HT1080 (cell line): ENCODE measurements at places on chromosomes 5 and 9. TPM values are rescaled to one million over a fixed set of nuclear protein-coding genes. Genes with fewer than 3 reads are reported as not detected.

The CERT1 gene
- 6.2 and 8.3 TPM in 2 replicates for total RNA-seq

DNA sequence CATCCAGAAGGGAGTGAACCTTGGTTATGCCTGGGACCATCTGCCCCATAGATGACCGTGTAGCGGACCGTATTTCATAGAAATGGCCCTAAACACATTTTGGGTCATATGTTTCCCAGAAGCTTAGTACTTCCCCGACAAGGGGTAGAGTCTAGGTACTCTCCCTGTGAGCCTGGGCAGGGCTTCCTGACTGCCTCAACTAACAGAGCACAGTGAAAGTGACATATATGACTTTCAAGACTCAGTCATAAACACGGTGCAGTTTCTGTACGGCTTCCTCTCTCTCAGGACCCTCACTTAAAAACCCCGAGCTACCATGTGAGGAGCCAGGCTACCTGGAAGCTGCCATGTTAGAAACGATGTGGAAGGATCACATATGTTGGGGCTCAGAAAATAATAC is 20.9 kb downstream of the C9orf57 start:
- DNase-seq: no peak

DNA sequence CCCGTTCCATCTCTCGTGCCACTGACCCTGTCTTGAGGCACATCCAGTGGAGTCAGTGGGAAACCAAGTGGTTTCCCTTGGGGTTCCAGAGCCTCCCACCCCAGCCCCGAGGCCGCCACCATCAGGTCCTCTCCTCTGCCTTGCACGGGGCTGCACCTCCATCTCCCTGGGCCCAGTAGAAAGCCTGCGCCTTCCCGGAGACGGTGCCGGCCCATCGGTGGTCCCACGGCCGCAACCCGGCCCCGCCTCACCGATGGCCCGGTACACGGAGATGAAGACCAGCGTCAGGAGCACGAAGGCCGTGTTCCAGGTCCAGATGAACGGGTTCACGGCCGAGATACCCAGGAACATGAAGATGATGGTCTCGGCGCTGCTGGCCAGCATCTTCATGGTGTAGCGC is 40.0 kb downstream of the EXOC3 start:
- DNase-seq: no peak

The HK3 gene
- not detected in 2 replicates for total RNA-seq

- DNase-seq: peak; percentile 99
Observed at GRCh38 chr5:912280-913091, 19.8 kb downstream of the TRIP13 start.

DNA sequence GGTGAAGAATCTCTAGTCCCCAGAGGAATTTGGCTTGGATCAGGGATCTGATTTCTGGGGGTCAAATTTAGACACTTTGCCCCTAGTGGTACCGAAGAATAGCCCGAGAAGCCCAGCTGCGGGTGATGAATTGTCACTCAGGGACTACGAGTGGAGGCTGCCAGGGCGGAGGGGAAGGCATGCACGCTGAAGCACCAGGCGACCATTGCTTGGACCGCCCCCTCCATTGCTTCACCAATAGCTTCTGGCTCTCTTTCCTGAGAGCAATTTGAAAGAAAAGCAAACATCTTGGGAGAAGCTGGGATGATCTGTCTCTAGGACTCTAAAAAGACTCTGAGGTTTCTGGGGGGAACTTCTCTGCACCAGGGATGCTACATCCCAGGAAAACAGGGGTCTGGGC is 137.6 kb downstream of the CRB2 start:
- no peak for DNase-seq

The IFNA2 gene
- total RNA-seq: not detected in 2 replicates

- no peak for DNase-seq
Observed at GRCh38 chr9:126020836-126021235, 273.7 kb downstream of the PBX3 start.

The GZMA gene
- 0.16 TPM in 1 of 2 replicates, not detected in the other for total RNA-seq
